ENCODE measurements at places on chromosomes 7 and 10.

GRCh38 chr10:63666836-63667383 lies 145.7 kb downstream of the REEP3 start:
- DNase-seq: no peak

DNA sequence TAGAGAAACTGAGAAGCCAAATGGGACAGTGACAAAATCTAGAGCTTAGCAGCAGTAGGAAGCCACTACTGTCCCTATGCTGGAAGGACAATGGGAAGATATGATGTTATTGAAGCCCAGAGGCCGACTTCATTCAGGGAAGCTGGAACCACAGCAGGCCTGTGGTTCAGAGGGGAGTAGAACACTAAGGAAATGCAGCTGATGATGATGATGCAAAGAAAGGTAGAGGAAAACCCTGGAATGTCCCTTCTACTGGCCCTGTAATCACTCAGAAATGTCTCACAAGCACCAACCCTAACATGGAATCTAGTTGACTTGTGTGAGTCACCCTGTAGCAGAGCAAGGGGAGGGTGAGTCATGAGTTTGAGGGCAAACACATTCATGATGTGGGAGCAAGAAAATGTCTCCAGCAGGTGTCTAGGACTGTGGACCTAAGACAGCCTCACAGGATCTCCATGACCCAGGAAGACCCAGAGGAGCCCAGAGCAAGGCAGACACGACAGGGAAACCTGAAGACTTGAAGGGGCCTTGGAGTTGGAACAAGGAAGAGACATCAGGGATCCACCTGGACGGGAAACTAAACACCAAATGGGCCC lies 37.0 kb upstream of the LRRC17 start:
- no peak for DNase-seq

DNA sequence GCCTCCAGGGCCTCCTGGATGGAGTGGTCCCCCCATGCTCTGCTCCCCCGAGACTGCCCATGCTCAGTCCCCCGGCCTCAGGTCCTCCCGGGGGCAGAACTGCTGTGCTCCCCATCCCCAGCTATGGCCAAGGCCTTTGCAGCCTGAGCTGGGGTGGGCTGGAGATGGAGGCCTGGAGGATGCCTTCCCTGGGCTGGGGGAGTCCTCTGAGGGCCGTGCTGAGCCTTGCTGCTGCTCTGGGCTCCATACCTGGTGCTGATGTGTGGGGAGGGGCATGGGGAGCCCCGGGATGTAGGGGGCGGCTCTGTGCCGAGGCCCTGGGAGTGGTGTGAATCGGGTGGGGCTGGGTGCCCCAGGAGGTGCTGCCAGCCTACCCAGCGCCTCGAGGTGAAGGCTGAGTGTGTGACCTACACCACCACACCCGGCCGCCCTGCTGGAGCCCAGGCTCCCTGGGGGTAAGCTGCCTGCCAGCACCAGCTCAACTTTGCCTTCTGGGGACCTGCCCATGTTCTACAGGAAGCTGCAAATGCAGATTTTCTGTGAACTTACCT lies 109.5 kb downstream of the UNCX start:
- no peak for DNase-seq

DNA sequence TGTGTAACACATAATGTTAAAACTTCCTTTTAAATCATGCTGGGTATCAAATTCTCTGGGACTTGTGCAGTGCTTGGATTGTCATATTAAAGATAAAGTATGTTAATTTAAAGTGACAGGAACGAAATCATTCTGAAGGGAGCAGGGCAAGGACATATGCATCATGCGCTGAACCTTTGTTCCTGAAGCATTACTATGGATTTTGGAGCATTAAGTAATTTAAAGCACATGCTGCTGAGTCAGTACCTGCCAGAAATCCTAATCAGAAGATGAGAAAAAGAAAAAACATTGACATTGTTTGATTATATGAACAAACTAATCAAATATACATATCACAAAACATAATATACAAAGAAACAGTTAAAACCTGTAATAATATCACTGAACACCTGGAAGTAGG lies 101.4 kb downstream of the MICU1 start:
- no peak for DNase-seq

- DNase-seq: peak; percentile 53
Measured at GRCh38 chr10:16809074-16809718, 8.0 kb downstream of the RSU1 start.

DNA sequence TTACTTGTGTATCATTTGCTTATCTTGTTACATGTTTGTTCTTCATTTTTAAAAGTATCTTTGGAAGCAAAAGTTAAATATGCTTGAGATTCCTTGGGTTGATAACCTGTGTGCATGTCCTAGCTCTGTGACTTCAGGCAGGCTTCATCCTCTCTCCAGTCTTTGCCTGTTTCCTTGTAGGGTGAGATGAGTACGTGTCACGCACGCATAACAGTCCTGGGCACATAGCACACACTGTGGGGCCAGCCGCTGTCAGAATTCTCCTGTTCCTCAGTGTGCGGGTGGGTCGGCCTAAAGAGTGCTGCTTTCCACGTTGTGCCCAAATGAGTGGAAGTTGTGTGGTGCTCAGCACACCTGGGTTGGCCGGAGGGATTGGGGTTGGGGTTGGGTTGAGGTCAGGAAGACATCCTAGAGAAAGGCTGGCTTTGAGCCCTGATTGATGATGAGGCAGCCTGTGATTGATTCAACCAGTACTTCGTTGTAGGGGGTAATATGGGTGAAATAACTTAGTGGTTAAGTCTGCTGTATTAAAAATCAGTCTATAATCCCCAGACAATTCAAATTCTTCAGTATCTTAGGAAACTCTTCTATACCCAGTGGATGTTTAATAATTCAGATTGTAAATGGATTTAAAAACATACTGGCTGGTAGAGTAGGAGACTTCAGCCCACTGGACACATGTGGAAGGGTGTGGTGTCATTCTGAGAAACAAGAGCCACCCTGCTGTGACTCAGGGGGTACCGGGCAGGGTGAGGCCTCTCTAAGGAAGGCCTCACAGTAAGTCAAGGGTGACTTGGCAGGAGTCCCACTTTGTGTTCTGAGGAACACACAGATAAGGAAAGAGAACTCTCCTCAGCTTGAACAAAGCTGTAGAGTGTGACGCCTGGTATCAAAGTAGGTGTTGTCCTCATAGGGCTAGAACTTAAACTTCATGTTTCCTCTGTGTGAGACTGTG lies 54.8 kb downstream of the DAGLB start:
- no peak for DNase-seq

- DNase-seq: no peak
Measured at GRCh38 chr7:8747338-8747737, 313.9 kb downstream of the NXPH1 start.

DNA sequence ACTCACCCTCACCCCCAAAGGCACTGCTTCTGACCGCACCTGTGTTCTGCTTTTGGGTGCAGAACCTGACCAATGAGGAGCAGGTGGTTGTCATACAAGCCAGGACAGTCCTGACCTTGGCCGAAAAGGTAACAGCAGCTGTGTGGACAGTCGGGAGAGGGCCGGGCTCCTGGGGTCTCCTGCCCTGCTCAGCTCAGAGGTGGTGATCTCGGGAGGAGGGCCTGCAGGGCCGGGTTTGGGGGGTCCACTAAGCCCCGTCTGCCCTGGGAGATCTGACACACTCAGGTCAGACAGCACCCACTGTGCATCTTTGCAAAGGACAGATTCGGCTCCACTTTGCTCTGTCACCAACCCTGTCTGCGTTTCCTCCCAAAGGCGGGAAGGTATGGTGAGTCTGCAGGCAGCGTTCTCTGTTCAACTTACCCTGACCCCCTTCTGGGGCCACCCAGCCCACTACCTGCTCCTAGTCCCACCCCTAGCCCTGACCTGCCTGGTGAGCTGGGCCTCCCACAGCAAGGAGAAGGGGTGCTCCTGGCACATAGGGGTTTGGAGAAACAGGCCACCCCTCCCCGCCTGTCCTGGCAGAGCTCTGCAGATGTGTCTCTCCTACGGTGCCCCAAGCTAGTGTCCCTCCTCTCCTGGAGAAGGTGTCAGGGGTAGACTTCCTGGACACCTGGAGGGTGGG lies 33.7 kb upstream of the DPYSL4 start:
- DNase-seq: no peak

- no peak for DNase-seq
Measured at GRCh38 chr10:2950546-2950945, 116.8 kb upstream of the PFKP start.

GRCh38 chr7:36051501-36051900 lies 101.6 kb upstream of the EEPD1 start:
- DNase-seq: peak; percentile 47

GRCh38 chr10:83371696-83372490 lies 767.4 kb upstream of the GHITM start:
- peak; percentile 56 for DNase-seq
